ENCODE measurements at places on chromosomes 5 and 9.

- no peak for DNase-seq
Measured at GRCh38 chr9:87109231-87109631, 161.9 kb upstream of the GAS1 start.

DNA sequence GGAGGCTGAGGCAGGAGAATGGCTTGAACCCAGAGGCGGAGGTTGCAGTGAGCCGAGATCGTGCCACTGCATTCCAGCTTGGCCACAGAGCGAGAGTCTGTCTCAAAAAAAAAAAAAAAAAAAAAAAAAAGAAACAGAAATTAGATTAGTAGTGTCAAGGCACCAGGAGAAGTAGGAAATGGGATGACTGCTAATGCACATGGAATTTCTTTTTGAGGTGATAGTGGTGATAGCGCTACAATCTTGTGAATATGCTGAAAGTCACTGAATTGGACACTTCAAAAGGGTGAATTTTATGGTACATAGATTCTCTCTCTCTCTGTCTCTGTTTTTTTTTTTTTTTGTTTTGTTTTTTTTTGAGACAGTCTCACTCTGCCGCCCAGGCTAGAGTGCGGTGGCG is 42.1 kb upstream of the SUB1 start:
- no peak for DNase-seq

DNA sequence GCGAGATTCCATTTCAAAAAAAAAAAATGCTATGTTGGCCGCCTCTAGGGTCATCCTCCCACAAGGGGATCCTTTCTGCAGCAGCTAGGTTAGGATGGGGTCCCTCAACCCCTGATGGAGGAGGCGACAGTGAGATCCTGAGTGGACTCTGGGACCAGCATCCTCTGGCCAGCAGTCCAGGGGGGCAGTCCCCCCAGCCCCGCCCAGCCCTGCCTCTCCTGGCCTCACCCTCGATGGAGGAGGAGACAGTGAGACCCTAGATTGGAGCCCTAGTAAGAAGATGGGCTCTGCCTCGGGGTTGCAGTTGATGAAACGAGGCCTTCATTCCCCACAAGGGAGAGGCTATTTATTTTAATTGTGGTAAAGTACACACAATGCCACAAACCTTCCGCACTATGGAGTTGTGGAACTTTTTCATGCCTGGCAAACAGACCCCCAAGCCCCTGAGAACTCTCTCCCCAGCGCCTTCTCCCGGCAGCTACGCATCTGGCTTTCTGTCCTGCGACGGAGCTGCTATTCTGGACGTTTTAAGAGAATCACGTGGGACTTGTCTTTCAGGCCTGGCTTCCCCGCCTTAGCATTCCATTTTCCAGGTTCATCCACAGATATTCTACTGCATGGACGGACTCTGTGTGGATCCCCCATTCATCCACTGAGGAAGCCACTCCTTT is 15.8 kb downstream of the VAV2 start:
- DNase-seq, result no peak

DNA sequence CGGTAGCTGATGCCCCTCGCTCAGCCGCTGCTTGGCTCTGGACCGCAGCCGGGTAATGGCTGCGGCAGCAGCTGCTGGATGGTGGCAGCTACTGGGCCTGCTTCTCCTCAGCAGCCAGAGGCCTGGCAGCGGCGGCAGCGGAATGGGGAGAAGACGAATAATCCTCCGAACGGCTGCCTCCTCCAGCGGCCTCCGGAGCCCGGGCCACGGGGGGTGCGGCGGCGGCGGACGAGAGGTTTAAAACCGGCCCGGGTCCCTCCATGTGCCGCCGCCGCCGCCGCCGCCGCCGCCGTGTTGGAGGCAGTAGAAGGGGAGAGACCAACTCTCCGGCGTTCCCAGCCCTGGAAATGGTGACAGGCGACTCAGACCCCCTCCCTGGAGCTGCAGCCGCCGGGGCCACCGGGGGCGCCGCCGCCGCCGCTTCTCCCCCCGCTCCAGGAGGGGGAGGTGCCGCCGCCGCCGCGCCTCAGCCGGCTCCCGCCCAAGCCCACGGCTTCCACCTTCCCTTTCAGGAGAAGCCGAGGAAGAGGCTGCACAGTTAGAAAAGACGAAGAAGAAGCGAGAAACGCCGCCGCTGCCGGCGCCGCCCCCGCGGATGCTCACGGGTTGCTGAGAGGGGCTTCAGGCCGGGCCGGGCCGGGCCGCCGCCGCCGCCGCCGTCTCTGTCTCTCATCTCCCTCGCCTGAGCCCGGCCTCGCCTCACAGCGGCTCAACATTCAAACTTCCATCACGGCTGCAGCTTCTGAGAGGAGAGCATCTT is 118.4 kb upstream of the PRSS3 start:
- no peak for DNase-seq

GRCh38 chr5:53542926-53543325 is 17.5 kb upstream of the NDUFS4 start:
- no peak for DNase-seq

GRCh38 chr9:137314561-137315560 is 12.8 kb upstream of the NRARP start:
- no peak for DNase-seq

DNA sequence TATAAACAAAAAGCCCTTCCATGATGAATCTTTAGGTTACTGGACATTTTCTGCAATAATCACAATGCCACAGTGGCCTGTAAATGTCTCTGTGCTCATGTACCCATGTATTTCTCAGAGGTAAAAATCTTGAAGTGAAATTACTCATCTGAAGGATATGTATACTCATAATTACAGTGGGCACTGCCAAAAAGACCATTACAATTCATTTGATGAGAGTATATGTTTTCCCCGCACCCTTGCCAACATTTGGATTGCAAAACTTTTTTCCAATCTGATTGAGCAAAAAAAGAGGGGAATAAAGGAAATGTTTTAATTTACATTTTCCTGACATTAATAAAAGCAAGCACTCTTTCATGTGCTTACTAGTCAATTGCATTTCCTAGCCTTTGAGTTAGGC is 110.5 kb downstream of the EPB41L4A start:
- no peak for DNase-seq

DNA sequence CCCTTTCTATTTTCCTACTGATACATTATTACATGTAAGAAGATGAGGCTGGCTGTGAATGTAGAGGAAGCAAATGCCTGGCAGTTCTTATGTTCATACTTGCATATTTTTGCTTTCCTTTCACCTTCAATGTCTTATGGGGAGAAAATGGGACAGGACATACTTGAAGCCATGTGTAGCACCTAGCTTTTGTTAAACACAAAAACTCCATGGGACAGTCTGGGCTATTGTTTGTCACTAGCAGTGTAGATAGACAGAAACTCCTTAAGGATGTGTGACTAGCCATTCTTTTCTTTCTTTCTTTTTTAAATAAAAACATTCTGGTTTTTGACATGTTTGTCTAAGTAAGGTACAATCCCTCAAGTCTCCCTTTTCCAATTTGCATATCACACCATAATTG is 122.7 kb downstream of the ARL15 start:
- DNase-seq, result no peak

- no peak for DNase-seq
Measured at GRCh38 chr5:137073189-137073588, 425.9 kb downstream of the SPOCK1 start.

GRCh38 chr9:77435688-77436087 is 212.4 kb downstream of the GNA14 start:
- DNase-seq, result no peak

GRCh38 chr5:111348661-111349329 is 124.6 kb downstream of the CAMK4 start:
- no peak for DNase-seq

DNA sequence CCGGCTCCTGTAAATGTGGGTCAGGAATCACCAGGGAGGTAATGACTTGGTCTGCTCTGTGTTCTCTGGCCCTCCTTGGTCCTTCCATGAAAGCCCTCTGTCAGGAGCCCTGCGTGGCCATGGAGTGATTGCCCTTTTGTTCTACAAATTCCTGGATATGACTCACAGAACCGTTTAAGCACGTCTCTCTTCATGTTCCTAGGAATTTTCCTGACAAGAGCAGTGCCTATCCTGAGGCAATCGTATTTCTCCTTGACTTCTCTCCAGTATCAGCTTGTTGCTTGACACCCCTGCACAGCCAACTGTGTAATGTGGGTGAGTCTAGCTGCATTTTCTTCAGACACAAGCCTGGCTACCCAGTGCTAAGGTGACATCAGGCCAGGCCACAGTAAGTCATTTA is 274.3 kb upstream of the ZNF462 start:
- no peak for DNase-seq

DNA sequence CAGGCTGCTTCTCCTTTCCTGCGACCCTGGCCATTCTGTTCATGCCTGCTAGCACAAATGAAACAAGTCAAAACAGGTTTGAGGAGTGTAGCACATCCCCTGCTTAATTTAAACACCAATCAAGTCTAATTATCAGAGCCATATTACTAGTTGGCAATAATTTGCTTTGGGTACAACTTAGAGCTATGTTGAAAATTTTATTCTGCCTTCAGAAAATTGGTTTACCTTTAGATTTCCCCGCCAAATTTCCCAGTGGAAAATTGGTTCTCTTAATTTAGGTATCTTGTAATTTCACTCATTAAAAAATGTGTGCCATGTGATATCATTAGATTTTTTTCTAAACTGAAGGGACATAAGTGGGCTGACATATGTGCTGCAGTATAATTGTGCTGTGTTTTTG is 265.8 kb downstream of the MAST4 start:
- DNase-seq, result no peak

DNA sequence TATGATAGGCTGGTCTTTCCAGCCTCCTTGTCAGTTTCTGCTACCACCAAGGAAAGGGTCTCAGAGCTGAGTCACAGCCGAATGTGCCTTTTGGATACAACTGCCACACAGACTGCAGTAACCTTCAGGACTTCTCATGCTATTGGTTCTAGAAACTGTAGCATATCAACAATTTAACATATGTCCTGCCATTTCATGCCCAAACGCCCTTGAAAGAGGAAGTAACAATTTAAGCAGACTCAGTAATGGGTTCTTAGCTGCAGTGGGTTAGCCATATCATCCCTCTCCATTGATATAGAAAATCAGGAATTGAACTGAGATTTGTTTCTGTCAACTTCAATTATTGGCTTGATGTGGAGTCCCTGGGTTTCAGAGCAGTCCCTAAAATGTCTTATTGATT is 4.1 kb upstream of the CLK4 start:
- no peak for DNase-seq

DNA sequence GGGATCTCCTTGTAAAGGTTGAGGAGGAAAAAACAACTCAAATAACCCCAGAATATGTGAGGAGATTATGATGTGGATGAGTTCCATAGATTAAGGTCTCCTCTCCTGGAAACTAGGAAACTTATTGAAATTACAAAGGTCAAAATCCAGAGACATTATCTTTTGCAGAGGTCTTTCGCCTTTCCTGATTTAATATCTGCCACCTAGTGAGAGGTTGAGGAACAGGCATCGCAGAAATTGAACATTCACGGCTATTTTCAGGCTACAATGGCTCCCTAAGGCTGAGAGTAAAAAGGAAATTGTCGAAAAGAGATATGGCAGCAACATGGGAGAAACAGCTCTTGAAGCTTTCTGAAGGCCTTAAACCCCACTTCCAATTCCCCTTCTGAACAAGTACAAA is 127.5 kb upstream of the PLCXD3 start:
- no peak for DNase-seq

DNA sequence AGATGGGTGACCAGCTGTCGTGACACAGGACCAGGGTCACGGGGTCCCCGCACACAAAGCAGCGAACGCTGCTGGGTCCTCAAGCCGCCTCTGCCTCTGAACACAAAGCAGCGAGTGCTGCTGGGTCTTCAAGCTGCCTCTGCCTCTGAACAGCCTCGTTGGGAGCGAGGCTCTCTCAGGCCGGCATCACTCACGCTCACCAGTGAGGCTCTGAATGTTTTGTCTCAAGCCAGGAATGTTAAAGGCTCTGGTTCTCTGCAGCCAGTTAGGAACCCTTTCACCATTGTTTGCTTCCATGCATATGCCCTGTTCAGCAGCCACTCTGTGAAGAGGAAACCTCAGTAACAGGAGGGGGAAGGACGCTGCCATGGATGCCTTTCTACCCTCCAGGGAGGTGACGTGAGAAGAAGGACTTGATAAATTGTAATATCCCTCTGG is 82.7 kb upstream of the TAF11L2 start:
- no peak for DNase-seq

GRCh38 chr5:60822285-60822556 is 21.8 kb downstream of the ELOVL7 start:
- no peak for DNase-seq

- no peak for DNase-seq
Measured at GRCh38 chr5:115542651-115543364, 1.8 kb downstream of the FEM1C start.

DNA sequence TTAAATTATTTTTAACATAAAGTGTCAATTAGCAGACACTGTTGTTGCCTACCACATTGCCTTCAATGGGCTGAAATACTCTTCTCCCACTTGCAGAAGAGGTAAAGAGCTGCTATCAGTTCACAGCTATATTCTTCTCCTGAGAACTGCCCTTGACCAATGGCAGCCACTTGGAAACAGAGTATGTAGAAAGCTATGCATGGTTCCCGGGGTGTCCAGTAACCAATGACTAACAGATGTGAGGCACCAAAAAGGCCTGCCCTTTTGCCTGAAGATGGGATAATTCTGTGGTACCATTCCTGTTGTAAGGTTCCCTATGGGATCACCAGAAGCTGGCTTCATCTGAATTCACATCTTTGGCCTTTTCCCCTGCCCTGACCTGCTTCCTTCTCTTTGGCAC is 181.4 kb upstream of the MAP3K1 start:
- DNase-seq, result no peak

- no peak for DNase-seq
Measured at GRCh38 chr5:35745193-35745592, 111.5 kb upstream of the IL7R start.

GRCh38 chr9:124290743-124291554 is 33.2 kb downstream of the NEK6 start:
- DNase-seq, result no peak

- no peak for DNase-seq
Measured at GRCh38 chr5:17276445-17276844, 59.0 kb downstream of the BASP1 start.

- DNase-seq, result no peak
Measured at GRCh38 chr9:7265181-7265580, 507.4 kb downstream of the KDM4C start.

DNA sequence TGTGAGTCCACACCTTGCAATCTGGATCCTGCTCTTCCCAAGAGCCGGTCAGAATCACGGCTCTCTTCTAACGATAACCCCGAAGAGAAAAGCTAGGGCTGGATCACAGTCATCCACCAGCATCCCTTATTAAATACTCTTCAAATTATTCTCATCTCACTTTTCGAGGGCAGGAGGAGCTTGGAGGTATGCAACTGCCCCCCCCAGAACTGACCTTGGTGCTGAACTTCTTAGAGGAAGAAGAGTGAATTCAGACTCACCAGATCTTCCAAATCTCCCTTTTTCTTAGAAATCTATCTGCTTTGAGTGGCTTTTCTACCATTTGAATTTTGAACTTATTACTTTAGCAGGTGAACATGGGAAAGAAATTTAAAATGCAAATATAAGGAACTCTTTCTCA is 75.7 kb downstream of the MED10 start:
- DNase-seq, result no peak

GRCh38 chr9:93112864-93113389 is 16.9 kb downstream of the CARD19 start:
- no peak for DNase-seq

- DNase-seq, result no peak
Measured at GRCh38 chr9:31023847-31024246, 1360.6 kb upstream of the ACO1 start.

- DNase-seq, result no peak
Measured at GRCh38 chr9:108316066-108316465, 539.7 kb downstream of the ACTL7B start.
